ENCODE measurements at places on chromosomes 13 and 19. TPM values are rescaled to one million over a fixed set of nuclear protein-coding genes. Genes with fewer than 3 reads are reported as not detected.

- no peak for DNase-seq
Observed at GRCh38 chr13:97497400-97497799, 63.4 kb downstream of the RAP2A start.

Gene EDNRB
- total RNA-seq: not detected

DNA sequence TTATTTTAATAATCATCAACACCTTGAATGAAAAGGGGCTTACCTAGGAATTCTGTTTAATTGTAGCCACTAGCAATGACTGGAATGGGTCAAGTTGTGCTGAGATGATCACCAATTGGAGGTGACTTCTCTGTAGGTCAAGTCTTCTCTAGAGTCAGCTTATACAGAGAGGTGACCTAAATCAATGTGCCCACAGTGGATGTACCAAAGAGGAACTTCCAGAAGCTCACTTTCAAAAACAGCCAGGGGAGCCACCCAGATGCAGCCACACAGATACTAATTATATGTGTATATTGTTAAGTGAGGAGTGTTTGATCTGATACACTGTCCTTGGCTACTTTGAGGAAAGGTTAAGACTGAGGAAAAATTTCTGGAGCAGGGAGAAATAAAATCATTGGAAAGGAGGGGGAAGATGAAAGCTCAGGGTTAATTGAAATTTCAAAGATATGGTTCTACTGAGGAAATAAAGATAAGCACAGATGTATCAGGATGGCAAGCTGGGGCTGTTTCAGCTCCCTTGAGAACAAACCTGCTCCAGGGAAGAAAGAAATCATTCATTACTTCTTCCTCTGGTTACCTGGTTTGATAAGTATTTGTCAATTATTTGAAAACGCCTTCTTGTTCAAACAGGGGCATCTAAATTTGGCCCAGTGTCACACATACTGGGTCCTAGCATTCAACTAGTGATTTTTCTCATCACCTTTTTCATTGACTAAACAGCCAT, 5.1 kb downstream of the GPR183 start:
- DNase-seq: no peak

Gene SLC6A16
- 1.3 TPM for total RNA-seq
